ENCODE measurements at places on chromosomes 2 and 18.

DNA sequence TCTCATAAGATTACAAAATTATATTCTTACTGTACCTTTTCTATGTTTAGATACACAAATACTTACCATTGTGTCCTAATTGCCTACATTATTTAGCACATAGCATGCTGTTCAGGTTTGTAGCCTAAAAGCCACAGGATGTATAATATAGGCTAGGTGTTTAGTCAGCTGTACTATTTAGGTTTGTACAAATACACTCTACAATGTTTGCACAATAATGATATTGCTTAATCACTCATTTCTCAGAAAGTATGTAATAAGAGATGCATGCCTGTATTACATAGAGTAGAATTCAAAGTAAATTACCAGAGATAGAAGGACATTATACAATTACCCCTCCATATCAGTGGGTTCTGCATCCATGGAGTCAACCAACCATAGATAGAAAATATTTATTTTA is 201.1 kb upstream of the COL3A1 start:
- DNase-seq = no peak

DNA sequence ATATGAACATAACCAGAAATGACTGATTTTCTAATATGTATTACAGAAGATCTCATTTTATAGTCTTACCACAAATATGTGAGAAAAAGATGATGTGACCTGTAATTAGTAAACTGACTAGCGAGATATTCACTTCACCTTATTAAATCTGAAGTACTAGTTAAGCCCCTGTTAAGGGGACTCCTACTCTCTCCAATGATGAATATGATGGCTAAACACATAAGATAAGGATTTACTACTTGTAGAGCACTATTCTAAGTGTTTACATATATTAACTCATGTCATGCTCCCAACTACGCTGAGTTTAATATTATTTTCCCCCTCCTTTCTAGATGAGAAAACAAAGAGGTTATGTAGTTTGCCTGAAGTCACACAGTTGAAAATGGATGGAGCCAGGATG is 40.9 kb downstream of the SP3 start:
- no peak for DNase-seq

GRCh38 chr2:16238001-16238761 is 297.8 kb downstream of the MYCN start:
- no peak for DNase-seq

GRCh38 chr2:181752301-181752700 is 72.0 kb upstream of the NEUROD1 start:
- no peak for DNase-seq

- DNase-seq = no peak
Measured at GRCh38 chr2:227942965-227943364, 71.5 kb downstream of the DAW1 start.

DNA sequence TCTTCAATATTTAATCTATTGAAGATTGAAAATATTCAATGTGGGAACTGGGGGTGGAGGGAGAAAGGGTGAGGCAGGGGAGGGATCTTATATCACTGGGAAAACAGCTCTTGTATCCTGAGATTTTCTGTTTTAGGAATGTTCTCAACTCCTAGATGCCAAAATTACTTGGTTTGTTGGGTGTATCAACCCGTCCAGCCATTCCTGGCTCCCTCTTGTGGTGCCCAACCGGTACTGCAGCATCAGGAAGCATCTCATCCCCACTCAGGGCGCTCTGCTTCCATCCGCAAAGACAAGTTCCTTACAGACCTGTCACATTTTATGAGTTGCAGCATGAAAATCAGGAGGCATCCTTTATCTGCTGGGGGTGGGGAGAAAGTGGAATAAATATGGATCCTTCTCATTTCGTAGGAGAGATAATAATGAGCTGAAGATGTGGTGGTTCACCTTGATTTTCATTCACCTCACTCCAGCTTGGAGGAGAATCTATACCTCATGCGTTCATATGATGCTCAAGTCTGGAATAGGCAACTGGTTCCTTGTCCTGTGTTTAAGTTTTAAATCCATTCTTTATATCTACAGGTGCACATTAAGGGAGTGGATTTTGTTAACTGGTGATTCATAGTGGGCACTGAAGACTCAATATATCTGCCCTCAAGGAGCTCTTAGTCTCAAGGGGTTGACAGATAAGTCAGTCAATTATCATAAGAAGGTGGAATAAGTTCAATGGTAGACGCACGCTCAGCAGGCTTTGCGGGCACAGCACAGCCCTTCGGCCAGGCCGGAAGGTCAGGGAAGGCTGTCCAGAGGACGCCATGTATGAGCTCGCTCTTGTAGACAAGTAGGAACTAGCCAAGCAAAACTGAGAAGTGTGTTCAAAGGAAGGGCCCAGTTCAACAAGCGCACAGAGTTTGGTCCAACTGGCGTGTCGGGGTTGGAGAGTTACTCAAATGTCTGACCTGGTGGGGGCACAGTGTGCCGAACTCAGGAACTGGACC is 127.3 kb downstream of the RNF144A start:
- DNase-seq = peak; percentile 88

- no peak for DNase-seq
Measured at GRCh38 chr2:238433300-238433915, 6.7 kb downstream of the ASB1 start.

GRCh38 chr2:209905691-209906090 is 96.7 kb upstream of the RPE start:
- no peak for DNase-seq

- DNase-seq = no peak
Measured at GRCh38 chr2:204722207-204722606, 176.9 kb downstream of the PARD3B start.

GRCh38 chr2:105969552-105969951 is 224.5 kb downstream of the UXS1 start:
- DNase-seq = peak; percentile 62

GRCh38 chr2:169746240-169746639 is 12.6 kb downstream of the KLHL23 start:
- DNase-seq = no peak

- DNase-seq = peak; percentile 45
Measured at GRCh38 chr2:157498483-157498882, 54.6 kb upstream of the CYTIP start.

- no peak for DNase-seq
Measured at GRCh38 chr2:203022751-203023150, 8.1 kb downstream of the NBEAL1 start.

DNA sequence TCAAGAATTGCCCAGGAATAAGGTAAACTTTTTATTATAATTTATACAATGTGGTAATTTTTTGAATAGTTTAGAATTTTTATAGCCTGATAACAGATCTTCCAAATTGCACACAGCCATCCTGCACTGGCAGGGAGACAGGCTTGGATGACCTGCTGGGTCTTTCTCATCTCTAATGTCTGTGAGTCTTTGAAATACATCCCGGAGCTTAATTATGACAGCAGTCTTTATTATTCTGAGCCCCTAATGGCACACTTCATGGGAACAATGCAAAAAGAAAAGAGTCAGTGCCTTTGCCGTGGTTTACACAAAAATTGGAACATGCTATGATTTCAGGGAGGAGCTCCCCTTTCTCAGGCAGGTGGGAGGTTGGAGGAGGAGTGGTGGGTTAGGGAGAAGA is 71.0 kb downstream of the TMEM182 start:
- no peak for DNase-seq

- DNase-seq = no peak
Measured at GRCh38 chr2:233936089-233936488, 18.9 kb downstream of the TRPM8 start.

DNA sequence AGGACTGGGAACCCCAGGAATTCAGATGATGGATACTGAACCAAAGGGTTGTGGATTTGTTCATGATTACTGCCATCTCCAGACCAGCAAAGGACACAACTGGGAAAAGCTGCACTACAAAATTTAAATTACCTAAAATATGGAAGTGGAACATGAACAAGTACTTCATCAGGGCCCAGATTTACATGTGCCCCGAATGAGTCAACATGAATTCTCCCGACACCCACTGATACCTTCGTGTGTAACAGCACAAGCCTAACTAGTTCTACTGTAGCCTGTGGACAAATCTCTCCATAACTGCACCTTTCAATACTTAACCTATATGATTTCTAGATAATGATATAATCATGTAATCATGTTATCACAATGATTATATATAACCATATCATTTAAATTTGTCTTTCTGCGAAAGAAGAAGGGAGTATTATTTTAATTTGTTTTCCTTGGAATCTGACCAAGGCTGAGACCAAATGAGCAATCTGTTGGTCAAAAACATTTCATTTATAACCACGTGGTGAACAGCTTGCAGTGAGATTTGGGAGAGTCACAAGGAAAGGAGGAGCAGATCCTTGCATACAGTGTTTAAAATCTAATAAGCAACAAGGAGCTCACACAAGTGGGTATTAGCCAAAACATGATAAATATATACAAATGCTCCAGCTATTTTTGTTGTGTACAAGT is 70.5 kb downstream of the CACNB4 start:
- no peak for DNase-seq

GRCh38 chr18:12061685-12062084 is 32.0 kb upstream of the ANKRD62 start:
- no peak for DNase-seq

Measured in activated CD4-positive, alpha-beta T cell treated with anti-CD3 and anti-CD28 coated beads, Interleukin-2, amount 10 ng/mL, durations not matched to agents 24 days and 14 days (primary cell).